ENCODE measurements at places on chromosomes 4 and X. TPM values are rescaled to one million over a fixed set of nuclear protein-coding genes. Genes with fewer than 3 reads are reported as not detected.

DNA sequence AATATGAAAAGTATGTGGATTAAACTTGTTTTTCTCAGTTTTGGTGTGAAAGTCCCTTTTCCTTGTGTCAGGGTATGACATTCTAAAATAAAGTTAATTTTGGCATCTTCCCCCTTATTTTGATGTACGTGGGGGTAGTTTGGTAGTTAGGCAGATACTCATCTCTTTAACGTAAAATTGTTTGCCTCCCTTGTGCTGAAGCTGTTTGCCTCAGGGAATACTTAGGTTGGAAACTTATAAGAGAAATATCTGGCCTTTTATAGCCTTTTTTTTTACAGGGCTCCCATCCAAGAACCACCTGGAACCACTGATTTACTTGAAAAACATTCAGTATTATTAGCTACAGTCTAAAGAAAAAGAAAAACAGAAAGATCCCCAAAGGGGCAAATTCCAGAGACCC lies 85.5 kb downstream of the PHEX start:
- DNase-seq: no peak

The LEF1 gene
- polyA plus RNA-seq: 68.6 TPM

GRCh38 chr4:121784975-121785374 lies 16.1 kb upstream of the EXOSC9 start:
- DNase-seq: no peak

DNA sequence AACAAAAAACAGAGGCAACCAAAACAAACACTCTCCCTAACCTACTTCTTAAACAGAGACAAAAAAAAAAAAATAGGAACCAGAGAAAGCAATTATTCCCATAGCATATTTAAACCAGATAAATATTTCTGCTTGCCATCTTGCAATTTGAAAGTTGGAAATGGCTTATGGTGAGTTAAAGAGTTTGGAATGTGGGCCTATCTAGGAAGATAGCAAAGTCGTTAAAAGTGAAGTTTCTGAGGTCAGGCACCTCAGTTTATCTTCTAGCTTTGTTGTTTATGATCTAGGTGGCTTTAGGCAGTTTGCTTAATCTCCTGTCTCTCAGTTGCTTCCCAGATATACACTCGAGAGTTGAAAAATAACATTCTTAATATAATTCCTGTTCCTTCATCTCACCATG lies 284.2 kb downstream of the KCNIP4 start:
- no peak for DNase-seq

DNA sequence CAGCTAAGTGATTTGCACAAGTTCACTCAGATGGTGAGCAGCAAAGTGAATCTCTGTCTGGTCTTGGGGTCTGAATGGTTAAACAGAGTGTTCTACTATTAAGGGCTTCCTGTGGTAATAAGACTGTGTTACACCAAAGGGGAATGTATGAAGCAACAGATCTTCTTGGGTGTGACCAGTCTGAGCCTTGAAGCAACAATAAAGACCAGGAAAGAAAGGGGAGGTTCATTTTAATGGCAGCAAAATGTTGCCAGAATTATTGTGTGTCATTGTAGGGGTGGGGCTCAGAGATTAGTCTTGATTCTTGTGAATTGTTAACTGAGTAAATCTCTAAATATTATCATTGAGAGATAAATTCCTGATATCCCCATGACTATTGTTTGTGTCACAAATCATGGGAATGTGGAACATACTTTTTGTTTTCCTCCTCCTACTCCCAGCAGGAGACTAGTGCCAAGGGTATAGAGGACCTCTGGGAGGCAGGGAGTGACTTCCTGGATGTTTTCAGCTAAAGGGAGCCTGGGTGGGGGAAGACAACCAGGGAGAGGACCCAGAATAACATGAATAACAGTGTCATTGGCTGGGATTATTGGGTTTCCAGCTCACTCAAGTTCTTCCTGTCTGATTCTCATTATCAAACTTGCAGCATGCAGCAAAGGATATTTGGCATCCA lies 141.4 kb upstream of the PAK3 start:
- DNase-seq: no peak
